Stimulated activated CD8-positive, alpha-beta memory T cell treated with anti-CD3 and anti-CD28 coated beads, Interleukin-15, amount 100 ng/mL, for 24 hours (primary cell): ENCODE measurements at places on chromosomes 1 and 21.

- DNase-seq = no peak
Observed at GRCh38 chr1:25561421-25562100, 18.2 kb downstream of the LDLRAP1 start.

DNA sequence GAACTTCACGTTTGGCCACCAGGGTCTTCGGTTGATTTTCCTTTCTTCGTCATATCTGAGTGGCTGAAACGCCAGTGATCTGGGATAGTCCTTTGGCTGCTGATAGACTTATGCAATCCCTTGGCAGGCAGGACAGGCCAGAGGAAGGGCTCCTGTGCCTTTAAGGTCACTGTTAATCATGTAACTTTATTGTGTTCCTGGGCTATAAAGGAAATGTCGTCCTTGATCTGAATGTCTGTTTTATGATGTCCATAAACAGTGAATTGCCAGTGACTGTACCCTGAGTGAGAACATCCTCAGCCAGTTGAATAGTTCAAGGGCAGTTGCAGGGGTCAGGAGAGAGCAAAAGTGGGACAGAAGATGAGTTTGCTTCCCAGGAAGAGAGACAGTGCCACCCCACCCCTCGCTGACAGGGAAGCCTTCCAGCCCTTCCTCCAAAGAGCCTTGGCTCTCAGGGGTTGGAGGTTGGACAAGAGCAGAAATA, 68.0 kb downstream of the PDE9A start:
- DNase-seq = no peak

GRCh38 chr1:104797982-104798381, 1048.3 kb downstream of the AMY1C start:
- no peak for DNase-seq

GRCh38 chr1:26307363-26307781, 936 bp upstream of the UBXN11 start:
- no peak for DNase-seq

- no peak for DNase-seq
Observed at GRCh38 chr1:53645690-53646078, 93.3 kb downstream of the GLIS1 start.

DNA sequence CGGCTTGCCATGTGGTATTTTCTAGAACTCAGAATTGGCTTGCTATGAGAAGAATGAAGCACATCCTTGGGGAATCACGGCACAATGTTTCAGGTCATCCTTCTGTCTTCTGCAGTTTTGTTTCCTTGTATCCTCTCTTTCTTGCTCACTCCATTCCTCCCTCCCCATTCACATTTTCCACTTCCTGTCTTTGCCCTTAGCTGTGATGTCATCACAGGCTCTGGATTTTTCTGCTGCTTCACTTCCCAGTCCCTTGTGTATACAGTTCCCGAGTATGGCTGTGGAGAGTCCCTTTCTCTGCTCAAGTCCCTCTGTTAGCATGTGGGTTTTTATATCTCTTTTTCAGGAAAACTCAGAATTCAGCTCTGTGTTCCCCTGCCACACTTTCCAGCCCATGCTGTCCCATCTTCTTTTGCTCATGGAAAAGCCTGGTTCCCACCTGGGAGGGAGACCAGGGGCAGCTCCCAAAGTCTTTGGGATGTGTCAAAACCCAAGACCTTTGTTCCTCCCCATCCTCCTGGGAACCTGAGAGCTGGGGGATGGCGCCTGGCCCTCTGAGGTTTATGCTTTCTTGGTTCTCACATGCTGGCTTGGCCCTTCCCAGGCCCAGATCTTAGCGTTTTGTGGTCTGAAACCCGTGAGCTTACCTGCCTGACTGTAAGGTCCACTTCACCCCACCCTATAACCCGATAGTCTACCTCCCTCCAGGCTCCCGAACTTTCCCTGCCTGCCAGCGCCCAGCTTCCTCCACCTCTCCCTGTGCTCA, 4.8 kb upstream of the RGS16 start:
- DNase-seq = no peak

- DNase-seq = peak; percentile 7
Observed at GRCh38 chr1:10338047-10338446, 60.8 kb upstream of the PGD start.

- DNase-seq = no peak
Observed at GRCh38 chr1:25573591-25573930, 30.2 kb downstream of the LDLRAP1 start.

DNA sequence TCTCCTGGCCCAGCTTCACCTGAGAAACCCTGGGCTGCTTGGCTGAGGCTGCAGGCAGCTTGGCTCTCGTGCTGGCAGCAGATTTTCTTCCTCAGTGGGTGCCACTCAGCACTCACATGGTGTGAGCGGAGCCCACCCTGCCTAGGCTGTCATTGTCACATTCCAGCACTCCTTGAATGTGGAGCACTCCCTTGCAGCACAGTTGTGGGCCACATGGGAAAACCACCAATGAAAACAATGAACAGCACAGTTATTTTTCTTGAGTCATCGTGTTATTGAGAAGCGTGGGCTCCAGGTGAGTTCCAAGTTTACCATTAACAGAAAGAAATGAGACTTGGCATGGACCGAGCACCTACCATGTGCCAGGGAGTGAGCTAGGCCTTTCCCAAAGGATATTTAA, 27.2 kb upstream of the TRIM67 start:
- no peak for DNase-seq

DNA sequence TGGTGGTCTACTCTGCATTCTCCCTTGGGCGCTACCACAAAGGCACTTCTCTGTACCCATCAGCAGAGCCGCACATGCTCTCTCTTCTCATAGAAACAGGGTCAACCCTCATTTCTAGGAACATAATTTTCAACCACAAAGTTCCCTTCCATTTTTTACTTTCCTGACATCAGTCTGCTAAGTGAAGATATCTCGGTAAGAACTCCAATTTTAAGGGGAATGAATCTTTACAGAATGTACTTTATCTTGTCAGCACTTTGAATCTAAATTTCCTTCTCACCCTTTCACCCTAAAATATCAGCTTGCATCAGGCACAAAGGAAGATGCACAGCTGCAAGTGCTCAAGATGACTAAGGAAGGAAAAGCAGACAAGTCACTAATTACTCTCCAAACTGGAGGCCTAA, 545.9 kb downstream of the SMYD3 start:
- no peak for DNase-seq

DNA sequence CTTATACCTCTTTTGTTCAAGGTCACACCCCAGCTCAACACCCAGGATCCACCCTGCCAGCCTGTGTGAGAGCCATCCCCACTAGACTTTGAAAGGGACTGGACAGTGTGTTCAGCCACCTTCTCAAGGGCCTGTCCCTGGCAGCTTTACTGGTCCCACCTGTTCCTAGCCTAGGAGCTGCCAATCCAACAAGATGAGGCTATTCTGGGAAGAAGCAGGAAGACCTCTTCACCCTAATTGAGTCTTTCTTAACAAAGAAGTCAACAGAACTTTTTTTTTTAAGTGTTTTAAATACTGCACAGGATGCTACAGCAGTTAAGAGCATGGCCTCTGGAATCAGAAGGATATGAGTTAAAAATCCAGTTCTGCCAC, 95.8 kb upstream of the HOOK1 start:
- DNase-seq = no peak

DNA sequence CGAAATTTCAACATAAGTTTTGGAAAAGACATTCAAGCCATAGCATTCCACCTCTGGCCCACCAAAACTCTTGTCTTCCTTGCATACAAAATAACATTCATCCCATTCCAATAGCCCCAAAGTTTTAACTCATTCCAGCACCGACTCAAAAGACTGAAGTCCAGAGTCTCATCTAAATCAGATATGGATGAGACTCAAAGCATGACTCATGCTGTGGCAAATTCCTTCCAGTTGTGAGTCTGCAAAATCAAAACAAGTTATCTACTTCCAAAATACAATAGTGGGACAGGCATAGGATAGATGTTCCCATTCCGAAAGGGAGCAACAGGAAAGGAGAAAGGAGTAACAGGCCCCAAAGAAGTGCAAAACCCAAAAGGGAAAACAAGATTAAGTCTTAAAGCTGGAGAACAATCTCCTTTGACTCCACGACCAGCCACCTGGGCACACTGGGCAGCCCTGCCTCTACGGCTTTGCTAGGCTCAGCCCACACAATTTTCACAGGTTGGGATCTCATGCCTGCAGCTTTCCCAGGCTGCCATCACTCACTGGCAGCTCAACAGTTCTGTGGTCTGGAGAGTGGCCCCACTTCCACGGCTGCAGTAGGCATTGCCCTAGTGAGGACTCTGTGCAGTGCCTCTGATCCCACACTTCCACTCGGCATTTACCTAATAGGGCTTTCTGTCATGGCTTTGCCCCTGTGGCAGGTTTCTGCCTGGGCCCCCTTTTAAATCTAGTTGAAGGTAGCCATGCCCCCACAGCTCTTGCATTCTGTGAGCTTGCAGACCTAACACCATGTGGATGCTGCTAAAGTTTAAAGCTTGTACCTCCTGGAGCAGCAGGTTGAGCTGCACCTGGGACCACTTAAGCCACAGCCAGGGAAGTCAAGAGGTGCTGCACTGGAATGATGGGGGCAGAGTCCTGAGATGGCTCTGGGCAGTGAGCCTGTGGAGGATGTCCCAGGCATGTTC, 51.0 kb downstream of the RUNX3 start:
- no peak for DNase-seq

DNA sequence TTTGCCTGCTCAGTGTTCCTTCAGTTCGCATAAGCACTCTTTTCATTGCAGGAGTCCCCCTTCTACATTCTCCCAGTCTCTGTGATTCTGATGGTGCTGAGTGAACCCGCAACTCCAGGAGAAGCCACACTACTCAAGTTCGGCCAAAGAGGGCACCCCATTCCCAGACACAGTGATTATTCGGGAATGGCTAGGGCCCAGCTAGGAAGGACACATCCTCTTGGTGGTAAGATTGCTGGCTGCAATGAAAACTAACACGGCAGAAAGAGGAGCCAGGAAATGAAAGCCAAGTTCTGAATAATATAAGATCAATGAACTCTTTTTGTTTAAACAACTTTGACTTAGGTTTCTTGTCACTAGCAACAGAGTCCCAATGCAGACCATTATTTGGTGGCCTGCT, 14.9 kb downstream of the CREG1 start:
- no peak for DNase-seq

- DNase-seq = no peak
Observed at GRCh38 chr1:165717918-165718515, 19.7 kb upstream of the ALDH9A1 start.

DNA sequence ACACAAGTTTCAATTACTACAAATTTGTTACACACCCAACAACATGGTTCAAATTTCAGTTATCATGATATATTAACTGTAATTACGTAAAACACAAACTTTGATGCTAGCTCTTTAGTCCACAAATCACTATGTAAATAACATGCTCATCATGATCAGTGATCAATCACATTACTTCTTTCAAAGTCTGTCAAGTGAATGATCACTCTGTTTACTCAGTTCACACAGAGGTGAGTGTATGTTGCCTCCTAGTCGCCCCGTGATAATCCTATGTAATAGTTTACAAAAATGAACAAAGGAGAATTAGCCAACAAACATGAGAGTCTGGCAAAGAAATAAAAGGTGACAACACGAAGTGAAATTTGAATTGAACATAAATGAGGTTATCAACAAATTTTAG, 14.3 kb downstream of the EDEM3 start:
- DNase-seq = no peak

- no peak for DNase-seq
Observed at GRCh38 chr1:205137901-205138300, 16.1 kb upstream of the RBBP5 start.

- DNase-seq = no peak
Observed at GRCh38 chr1:89147678-89148658, 22.1 kb upstream of the GBP2 start.

GRCh38 chr21:38712664-38713063, 93.1 kb upstream of the ETS2 start:
- no peak for DNase-seq

DNA sequence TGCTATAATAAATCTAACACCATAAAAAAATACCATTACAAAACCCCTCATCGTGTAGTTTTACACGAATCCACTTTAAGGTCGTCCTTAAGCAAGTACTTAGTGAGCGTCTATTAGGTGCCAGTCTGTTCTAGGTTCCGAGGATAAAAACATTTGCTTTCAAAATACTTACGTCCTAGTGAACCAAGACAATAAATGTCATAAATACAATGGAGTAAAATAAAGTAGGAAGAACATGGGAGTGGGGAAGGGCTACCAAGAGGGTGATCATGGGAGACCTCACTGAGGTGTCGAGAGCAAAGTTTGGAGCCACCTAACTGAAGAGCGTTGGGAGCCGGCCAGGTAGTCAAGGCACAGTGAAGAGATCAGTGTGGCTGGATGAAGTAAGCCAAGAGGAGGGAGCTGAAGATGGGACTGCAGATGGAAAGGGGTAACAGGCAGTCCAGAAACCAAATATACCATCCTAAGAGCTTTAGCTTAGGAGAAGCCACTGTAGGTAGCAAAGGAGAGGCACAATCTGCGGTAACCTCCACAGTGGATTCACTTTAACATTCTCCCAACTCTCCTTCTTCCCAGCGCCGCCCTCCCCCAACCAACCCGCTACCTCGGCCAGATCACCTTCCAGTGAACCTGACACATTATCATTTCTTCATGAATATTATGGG, 684 bp downstream of the LTN1 start:
- DNase-seq = no peak

GRCh38 chr1:167645625-167646414, 15.8 kb downstream of the RCSD1 start:
- DNase-seq = no peak

- no peak for DNase-seq
Observed at GRCh38 chr1:172929006-172929405, 121.7 kb downstream of the TNFSF18 start.

DNA sequence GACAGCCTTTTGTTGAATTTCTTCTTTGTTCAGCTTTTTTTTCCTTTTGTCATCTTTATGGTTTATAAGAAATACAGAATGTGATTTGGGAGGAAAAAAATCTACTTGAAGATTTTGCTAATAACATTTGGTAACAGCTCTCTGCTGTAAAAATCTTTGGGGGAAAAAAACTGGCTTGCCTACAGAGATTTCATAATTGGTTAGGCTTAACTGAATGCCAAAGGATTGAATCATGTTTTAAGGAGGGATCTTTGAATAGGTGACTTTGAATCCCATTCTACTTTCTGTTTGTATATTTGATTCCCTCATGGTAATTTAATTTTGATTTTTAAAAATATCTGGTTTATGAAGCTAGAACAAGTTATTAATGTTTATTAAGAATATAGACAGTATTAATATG, 3.2 kb downstream of the BTF3L4 start:
- no peak for DNase-seq

DNA sequence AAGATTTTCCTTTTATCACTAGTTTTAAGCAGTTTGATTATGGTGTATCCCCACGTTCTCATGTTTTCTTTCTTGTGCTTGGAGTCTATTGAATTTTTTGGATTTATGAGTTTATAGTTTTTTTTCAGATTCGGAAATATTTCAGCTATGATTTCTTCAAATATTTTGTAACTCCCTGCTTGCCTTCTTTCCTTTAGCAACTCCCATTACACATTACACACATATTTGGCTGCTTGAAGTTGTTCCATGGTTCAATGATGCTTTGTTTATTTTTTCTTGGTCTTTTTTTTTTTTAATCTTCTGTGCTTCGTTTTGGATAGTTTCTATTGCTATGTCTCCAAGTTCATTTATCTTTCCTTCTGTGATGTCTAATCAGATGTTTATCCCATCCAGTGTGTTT, 48.5 kb upstream of the WARS2 start:
- DNase-seq = no peak
